ENCODE measurements at places on chromosomes 3 and 15.

DNA sequence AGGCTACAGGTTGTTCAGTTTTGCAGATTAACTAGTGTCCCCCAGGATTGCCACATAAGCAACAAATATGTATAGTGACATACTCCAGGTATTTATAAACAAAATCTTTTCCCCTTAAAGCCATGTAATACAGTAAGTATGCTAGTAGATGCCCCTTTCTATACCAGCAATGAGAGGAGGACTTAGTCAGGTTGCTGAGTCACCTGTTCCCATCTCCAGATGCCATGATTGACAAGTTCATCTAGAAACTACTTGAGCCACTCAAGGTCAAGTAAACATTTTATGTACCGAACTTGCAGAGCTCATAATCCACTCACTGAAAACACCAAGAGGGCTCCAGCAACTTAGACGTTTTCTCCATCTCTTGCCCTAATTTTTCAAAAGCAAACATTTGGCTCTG lies 18.2 kb downstream of the SLC9A9 start:
- DNase-seq, result no peak

DNA sequence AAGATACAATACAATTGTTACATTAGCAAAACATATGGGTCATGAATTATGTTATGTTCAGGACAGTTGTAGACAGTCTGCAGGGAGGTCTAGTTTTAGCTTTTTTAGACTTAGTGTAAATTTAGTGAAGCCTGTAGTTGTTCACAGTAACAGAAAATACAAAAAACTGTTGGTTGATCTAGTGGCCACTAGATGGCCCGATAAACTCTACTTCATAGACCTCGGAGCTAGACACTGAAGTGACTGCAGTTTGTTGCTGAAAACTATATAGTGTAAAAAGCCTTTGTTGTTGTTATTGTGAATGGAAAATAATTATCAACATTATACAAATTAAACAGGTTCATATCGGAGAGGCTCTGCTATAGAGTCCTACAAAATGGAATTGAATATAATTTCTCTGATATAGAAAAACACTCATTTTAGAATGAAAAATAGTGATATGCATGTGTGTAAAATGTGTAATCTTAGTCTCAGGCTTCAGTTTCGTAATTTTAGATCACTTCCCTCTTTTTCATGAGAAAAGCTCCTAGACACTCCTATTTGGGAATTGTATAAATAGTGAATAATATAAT lies 18.3 kb downstream of the MAGEL2 start:
- DNase-seq, result peak; percentile 14

DNA sequence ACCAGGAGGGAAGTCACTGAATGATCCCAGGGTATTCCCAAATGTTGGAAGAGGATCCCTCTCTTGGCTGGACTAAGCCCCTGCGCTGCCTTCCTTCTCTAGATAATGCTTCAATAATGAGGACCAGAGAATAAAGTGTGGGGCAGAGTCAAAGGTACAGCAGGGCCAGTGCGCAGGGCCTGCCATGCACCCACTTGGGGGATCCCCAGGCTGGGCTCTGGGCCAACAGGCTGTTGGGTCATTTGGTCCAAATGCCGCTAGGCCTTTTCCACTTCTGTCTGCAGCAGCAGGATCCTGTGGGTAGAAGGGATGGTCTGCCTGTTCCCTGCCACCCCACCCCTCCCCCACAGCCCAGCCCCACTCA lies 5.7 kb upstream of the CLK3 start:
- no peak for DNase-seq

DNA sequence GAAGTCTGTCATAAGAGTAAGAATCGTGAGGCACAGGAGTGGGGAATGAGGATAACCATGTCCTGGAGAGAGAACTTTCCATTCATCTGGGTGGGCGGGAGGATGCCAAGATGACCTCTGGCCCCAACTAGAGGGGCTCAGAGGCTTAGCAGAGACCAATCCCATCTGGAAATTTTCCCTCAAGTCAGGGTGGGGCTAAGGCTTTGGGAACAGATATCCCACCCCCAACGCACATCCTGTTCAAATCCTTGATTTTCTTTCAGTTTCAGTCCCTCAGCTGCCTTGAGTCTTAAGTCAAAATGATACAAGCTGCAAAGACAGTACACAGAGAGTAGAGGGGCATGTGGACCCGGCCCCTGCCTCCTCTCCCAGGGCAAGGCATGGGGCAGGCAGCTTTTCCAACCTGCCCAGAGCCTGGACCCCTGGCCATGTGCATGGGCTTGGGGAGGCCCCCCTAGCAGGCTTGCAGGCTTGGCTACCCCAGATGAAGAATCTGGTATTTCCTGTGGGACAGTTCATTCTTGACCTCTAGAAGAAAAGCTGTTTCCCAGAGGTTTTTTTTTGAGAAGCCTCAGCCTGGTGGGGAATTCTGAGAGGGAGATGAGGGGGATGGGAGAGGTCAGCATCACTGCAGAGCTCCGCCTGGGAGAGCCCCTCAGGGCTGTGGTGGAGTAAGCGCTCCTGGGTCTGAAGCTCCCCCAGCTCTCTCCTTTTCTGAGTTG lies 109.7 kb upstream of the HACD2 start:
- no peak for DNase-seq

- no peak for DNase-seq
These were observed 221.9 kb upstream of the GBE1 start for GRCh38 chr3:81983382-81983781.

- no peak for DNase-seq
These were observed 161.7 kb downstream of the ANXA2 start for GRCh38 chr15:60235951-60236710.

DNA sequence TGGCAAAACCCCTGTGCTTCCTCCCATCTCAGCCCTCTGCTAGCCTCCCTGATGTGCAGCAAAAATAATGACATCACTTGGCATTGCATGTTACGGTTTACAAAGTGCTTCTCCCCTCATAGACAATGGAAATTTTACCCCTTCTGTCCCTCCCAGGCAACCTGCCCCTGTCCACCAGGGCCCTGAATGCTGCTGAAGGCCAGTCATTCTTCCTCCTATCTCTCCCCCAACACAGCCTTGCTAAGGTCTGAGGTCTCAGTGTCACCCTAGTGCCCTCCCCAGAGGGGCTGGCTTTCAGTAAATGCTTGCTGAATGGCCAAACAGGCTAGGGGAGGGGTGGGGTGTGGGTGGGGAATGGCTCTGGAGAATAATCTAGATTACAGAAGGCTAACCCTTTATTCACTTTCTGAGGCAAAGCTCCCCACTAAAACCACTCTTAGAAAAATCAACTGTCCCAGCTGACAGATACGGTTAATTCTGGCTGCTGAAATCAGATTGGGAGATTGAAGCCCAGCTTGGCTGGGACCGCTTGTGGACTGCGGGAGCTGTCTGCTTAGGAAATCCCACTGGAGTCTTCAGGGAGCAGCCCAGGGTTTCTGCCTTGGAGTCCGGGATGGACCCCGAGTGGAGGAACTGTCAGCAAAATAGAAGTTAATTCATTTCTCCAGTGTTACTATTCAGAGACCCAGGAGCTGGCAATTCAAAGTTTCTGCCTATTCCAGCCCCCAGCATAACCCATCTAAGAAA lies 22.9 kb downstream of the ANP32A start:
- DNase-seq, result peak; percentile 86

DNA sequence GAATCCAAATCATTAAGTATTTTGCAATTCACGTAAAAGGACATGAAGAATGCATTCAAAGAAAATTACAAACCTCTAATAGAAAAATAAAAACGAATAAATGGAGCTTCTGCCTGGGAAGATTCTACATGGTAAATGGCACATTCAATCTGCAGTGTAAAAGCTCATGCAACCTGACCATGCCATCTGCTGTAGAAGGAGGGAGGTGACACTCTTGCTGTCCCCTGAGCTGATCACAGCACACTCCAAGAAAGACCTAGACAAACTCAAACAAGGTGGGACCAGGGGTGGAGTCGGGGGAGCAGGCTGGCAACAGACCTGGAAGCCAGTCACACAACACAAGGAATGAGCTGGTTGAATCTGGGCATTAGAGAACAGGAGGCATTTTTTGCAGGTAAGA lies 101.8 kb downstream of the BDH1 start:
- no peak for DNase-seq

- no peak for DNase-seq
These were observed 156.9 kb upstream of the RASGRP1 start for GRCh38 chr15:38721568-38721945.
